ENCODE measurements at places on chromosomes 5 and 9.

DNA sequence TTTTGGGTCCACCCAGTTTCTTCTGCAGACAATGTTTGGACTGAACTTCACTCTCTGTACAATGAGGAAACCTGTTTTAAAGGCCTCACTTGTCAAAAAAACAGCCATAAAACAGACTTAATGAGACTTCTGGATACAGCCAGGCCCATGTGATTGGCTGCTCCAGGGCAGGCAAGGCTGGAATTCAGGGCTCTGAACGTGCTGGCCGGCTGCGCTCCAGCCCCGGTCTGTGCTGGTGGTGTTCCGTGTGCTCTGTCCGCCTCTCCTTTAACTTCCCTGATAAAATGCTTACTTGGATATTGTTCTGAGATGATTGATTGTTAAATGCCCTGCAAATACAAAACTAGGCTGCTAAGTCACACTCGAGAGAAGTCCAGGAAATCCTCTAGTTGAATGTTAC lies 131.2 kb upstream of the KLF4 start:
- DNase-seq = no peak

- DNase-seq = no peak
Observed at GRCh38 chr5:75460942-75461610, 50.4 kb downstream of the CERT1 start.

DNA sequence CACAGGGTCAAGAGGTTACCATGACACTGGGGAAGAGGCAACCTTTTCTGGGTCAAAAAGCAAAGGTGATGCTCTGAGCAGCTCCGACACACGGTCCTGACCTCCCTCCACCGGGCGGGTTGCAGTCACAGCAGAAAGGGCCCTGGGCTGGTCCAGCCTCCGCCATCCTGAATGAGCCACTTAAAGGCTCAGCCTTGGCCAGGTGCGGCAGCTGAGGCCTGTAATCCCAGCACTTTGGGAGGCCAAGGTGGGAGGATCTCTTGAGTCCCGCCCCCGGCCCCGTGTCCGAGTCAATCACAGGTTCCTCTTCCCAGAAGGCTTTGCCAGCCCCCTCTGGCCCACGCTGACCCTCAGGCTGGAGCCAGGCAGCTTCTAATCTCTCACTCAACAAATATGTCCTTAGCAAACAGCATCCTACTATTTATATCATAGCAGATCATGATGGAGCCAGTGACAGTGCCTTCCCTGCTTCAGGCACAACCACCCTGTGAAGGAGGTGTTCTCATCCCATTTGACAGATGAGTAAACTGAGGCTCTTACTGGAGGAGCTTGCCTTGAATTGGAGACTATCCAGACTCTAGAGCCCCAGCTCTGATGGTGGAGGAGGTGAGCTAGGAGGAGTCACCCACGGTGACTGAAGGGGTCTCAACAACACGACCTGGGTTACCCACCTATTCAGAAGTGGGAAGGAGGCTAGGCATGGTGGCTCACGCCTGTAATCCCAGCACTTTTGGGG lies 79.1 kb downstream of the LRSAM1 start:
- DNase-seq = no peak

- no peak for DNase-seq
Observed at GRCh38 chr5:149940077-149940574, 4.5 kb downstream of the PDE6A start.

DNA sequence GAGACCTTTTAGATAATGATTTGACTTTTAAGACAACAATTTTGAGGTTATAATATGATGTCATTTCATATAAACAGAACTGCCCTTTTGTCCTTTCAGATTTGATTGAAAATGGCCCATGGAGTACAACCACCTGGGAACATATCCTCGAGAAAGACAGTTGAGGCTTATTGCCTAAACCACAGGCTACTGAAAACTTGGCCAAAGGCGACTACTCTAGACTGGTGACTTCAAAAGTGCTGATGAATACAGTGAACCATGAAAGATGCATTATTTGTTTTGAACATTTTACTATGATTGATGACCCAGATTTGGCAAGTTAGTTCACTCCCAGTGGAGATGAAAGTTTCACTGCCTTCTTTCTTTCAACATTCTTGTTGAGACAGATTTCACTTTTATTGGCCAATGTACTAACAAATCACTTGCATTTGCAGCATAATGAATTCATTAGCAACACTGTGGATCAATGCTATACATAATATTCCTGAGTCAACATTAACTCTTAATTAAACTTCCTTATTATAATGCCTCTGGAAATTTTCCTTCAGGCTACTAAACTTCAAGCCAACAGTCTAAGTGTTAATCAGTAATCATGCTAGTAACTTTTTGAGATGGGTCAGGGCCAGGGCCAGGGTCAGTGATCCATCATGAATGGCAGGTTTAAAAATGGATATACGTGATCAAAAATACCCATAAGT lies 480.3 kb downstream of the RAB3C start:
- DNase-seq = no peak

DNA sequence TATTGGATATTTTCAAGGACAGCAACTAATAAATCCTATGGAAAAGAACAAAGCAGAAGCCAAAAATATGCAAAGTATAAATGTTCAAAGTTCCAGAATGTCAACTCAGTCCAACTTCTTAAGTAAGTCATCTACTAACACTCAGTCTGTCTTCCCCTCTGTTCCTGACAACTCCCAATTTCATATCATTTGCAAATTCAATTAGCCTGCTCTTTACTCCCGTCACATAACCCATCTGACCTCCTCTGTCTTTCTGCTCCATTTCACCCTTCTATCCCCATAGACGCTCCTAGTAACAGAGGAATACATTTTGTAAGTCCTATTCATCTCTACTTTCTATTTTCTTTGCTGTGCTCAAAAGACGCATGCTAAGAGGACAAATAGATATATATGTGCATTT lies 659.8 kb upstream of the MEF2C start:
- DNase-seq = no peak

All from stimulated activated CD4-positive, alpha-beta T cell treated with anti-CD3 and anti-CD28 coated beads, Interleukin-1b, Interleukin-23, amount 100 ng/mL, for 1 hour (primary cell).